ENCODE measurements at places on chromosomes 1 and 21.

GRCh38 chr1:202501281-202501680, 152.8 kb downstream of the PPP1R12B start:
- DNase-seq: no peak

GRCh38 chr1:178143730-178144690, 50.1 kb downstream of the RASAL2 start:
- DNase-seq: no peak

GRCh38 chr1:178060789-178061556, 32.9 kb upstream of the RASAL2 start:
- no peak for DNase-seq

- DNase-seq: no peak
Observed at GRCh38 chr1:8976338-8976737, 30.7 kb downstream of the CA6 start.

- no peak for DNase-seq
Observed at GRCh38 chr1:184664042-184664660, 90.5 kb downstream of the EDEM3 start.

DNA sequence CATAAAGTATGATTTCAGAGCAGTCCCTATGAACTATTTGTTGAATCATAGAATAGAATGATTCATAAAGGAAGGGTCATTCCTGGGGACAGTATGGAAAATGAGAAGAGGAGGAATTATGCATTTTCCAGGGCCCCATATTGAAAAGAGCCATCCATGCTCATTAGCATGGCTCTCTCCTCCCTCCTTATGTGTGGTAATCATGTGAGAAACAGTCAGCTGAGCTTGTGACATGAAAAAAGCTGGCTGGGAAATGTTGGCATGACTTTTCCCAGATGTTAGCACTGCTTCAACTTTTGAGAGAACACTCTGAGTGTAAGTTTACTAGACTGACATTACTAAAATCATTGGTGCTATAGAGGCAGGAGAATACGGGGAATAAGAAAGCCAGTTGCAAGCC, 16.1 kb downstream of the TRIM67 start:
- DNase-seq: no peak

GRCh38 chr1:64135462-64136223, 67.8 kb upstream of the UBE2U start:
- no peak for DNase-seq

GRCh38 chr1:177069490-177069889, 95.0 kb downstream of the ASTN1 start:
- no peak for DNase-seq

GRCh38 chr1:152313970-152314369, 11.1 kb downstream of the FLG start:
- no peak for DNase-seq

DNA sequence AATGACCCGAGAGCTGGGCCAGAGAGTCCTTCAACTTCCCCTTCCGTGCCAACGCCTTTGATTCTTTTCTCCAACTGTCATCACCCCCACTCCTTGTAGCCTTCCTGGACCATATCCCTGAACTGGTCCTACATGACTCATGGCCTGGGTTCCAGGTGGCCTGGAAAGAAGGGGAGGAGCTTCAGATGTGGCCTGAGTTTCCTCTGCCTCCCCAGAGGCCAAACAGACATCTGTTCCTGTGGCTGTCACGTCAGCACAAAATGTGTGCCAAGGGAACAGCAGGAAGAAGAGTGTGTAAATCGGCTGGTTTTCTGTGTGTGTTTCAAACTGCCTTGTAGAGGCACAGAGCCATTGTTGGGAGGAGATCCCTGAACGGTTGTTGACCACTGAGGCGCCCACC, 24.9 kb upstream of the KIRREL1 start:
- DNase-seq: no peak

DNA sequence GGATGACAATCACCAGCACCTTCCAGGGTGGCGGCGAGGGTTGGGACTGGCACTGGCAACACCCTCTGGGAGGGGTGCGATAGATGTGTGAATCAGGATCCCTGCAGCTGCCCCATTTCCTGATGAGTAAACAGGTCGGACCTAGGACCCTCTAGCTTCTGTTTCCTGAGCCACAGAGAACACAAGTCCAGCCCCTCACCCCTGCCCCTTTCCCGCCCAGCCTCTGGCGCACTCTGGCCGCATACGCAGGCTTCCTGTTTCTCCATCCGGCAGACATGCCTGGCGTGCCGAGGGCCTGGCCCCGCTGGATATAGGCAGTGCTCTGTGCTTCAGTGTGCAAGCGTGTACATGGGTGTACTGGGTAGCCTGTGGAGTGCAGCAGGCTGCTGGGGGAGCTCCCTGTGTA, 4.6 kb downstream of the PEAR1 start:
- no peak for DNase-seq

GRCh38 chr1:178393370-178393769, 103.4 kb downstream of the CLEC20A start:
- no peak for DNase-seq

DNA sequence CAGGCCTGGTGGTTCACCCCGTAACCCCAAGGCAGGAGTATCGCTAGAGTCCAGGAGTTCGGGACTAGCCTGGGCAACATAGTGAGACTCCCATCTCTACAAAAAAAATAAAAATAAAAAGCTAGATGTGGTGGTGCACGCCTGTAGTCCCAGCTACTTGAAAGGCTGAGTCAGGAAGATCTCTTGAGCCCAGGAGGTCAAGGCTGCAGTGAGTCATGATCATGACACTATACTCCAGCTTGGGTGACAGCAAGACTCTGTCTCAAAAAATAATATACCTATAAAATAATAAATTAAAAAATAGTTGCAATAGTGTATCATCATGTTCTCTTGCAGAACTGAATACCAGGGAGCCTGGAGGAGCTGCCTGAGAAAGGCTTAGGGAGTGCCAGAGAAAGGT, 19.9 kb upstream of the TMEM39B start:
- no peak for DNase-seq

DNA sequence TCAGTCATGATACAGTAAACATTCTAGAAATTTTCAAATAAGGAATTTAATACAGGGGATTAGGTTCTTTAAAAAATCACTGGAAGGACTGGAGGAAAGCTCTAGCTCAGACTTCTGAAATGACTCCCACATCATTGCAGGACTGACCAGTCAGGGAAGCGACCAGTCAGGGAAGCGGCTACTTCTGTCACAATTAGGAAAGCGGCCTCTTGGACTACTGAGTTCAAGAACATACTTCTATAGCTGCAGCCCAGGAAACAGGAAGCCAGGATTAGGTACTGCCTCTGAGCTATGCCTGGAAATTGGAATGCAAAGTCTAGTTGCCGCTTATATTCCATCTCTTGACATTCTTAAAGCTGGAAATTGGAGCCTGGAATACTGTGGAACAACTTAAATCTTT, 45.5 kb downstream of the USP25 start:
- no peak for DNase-seq

DNA sequence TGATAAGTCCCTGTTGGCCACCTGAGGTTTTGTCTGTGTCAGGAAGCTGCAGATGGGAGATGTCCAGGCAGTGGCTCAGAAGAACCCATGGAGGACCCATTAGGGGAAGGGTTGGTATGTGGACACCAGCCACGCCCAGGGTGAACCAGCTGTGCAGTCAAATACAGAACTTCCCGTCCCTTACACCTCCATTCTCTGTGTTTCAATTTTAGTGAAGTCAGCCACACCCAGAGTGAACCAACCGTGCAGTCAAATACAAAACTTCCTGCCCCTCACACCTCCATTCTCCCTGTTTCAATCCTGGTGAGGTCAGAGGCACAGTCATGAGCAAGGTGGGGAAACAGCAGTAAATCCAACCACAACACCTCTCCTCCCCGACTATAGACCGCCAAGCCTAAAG, 27.4 kb downstream of the BACE2 start:
- DNase-seq: no peak

DNA sequence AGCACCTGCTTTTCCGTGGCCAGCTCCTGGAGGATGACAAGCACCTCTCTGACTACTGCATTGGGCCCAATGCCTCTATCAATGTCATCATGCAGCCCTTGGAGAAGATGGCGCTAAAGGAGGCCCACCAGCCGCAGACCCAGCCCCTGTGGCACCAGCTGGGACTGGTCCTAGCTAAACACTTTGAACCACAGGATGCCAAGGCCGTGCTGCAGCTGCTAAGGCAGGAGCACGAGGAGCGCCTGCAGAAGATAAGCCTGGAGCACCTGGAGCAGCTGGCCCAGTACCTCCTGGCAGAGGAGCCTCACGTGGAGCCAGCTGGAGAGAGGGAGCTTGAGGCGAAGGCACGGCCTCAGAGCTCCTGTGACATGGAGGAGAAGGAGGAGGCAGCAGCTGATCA, 413 bp downstream of the UBL4B start:
- no peak for DNase-seq

- DNase-seq: no peak
Observed at GRCh38 chr1:227094249-227094966, 154.3 kb downstream of the COQ8A start.

GRCh38 chr21:44426663-44427191, 28.6 kb upstream of the LRRC3 start:
- DNase-seq: peak; percentile 25
